ENCODE measurements at places on chromosomes 1 and 21.
A peak's percentile ranks its signal among the peaks of the same experiment; 100 is the strongest.

GRCh38 chr1:241968611-241969010 lies 11.0 kb downstream of the BECN2 start:
- DNase-seq: no peak

GRCh38 chr21:25939396-25939761 lies 204.6 kb downstream of the GABPA start:
- DNase-seq: no peak

- DNase-seq: no peak
These were observed 300 bp downstream of the USP24 start for GRCh38 chr1:55214934-55215193.

DNA sequence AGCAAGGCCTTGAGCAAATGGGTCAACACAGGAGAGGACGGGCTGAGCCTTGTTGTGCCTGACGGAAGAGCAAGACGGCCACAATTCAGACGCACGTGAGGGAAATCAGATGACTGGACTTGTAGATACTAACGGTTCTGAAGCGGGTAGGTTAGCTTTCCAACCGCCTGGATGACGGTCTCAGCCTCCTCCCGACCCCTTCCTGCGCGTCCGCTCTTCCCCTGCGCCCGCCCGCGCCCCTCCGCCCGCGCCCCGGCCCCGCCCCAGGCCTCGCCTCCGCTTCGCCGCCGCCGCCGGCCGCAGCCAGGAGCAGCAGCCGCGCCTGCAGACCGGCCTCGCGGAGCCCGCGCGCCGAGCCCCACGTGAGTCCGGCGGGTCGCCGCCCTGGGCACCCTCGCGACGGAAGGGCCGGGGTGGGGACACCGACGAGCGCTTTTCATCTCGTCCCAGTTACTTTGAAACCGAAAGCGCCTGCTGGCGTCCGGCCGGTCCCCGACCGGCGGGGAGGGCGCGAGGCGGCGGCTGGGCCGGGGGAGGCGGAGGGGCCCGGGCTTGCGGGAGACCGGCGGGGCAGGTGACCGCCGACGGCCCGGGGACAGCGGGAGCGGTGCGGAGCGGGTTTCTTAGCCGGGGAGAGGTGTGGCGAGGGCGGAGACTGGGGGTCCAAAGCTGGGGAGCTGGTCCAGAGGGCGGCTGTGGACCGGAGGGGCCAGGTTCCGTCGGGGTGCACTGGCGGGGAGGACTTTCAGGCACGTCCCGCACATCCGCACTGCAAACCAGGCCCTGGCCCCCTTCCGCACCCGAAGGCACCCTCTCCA lies at the start of gene TRAF5:
Gene TRAF5 (plus strand): TSS at position 306 of the 818 bp plus-strand sequence. CDS start 26,407 bp downstream, outside the sequence.
- peak; percentile 21 for DNase-seq

DNA sequence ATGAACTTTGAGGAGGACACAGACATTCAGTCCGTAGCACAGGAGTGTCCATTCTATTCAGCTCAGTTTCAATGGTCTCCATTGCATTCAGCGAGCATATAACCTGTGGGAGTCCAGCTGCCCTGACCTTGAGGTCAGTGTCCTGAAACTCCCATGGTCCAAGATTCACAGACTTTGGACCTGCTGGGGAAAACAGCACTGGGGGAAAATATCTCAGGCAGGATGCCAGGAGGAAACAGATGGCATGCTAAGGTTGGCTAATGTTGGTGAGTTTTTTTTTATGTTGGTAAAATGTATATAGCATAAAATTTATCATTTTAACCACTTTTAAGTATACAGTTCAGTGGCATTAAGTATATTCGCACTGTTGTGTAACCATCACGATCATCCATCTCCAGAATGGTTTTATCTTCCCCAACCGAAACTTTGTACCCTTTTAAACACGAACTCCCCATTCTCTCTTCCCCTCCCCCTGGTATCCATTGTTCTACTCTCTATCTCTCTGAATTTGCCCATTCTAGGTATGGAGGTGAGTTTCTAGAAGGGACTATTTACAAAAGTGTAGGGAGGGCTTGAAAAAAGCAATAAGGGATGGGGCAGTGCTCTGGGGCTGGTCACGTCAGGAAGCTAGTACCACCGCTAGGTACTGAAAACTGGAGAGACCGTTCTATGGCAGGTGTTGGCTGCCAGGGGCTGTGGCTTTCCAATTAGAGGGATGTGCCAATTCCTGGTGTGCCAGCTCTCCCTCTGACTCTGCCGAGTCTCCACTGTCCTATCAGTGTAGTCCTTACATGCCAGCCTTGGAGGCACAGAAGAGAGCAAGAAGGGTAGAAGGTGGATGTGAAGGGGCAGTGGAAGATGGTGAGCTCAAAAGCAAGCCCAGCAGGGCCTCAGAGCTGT lies 85.3 kb downstream of the FOXD2 start:
- DNase-seq: no peak

GRCh38 chr1:19878637-19878985 lies 3.6 kb upstream of the OTUD3 start:
- DNase-seq: no peak

GRCh38 chr1:71307451-71307850 lies 226.6 kb upstream of the ZRANB2 start:
- no peak for DNase-seq

GRCh38 chr1:239960366-239960765 lies 131.3 kb upstream of the FMN2 start:
- no peak for DNase-seq

DNA sequence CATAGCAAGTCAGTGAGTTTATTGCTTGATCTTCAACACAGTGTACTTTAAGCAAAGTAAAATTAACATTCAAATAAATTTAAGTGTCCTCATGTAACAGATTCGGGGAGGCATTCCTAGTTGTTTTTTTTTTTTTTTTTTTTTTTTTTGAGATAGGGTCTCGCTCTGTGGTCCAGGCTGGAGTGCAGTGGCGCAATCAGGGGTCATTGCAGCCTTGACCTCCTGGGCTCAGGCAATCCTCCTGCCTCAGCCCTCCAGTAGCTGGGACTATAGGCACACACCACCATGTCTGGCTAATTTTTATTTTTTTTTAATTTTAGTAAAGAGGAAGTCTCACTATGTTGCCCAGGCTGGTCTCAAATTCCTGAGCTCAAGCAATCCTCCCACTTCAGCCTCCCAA lies 22.8 kb downstream of the OSBPL9 start:
- DNase-seq: no peak

- DNase-seq: no peak
These were observed 190.0 kb downstream of the BRINP2 start for GRCh38 chr1:177360791-177361190.

DNA sequence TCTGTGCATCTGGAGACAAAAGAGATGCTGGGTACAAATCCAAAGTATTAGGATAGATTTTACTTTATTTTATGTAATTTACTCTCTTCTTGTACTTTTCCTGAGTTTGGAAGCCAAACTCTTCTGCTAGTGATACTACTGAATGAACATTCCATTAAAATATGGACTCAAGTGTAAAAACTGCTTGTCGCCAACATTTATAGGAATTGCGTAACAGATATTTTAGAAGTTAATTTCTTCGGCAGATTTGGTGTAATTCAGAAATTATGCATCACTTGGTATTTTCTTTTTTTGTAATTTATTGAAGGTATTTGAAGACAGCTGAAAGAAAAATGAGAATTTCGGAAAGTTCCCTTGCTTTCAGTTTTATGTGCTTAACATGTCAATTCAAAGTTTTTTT lies 137.0 kb downstream of the RABGAP1L start:
- no peak for DNase-seq

DNA sequence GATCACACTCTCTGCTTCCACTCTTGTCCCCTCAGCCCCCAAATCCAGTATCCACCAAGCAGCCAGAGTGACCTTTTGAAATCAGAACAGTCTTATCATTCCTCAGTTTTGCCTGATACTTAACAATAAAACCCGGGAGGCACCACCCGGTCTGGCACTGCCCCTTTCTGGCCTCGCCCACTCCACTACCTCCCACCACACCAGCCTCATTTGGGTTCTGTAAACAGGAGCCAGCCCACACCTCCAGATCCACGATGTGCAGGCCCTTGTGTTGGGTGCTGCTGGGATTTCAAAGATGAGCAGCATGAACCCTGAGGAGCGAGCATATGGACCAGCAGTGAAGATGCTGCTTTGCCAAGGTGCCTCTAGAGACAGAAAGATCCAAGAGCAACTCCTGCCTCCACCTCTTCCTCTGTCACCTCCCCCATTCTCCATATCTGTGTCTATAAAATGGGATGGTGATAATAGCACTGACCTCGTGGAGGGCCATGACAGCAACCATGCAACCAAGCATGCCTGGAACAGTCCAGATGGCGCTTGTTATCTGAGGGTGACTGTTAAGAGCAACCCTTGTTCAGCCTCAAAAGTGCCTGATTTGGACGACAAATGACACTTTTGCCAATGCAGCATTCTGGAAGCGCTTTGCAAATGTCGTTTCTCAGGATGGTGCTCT lies 136.0 kb downstream of the IGSF21 start:
- no peak for DNase-seq

GRCh38 chr1:32780628-32781234 lies 36.4 kb downstream of the YARS1 start:
- no peak for DNase-seq

GRCh38 chr1:6093611-6094010 lies 47.9 kb downstream of the KCNAB2 start:
- no peak for DNase-seq

DNA sequence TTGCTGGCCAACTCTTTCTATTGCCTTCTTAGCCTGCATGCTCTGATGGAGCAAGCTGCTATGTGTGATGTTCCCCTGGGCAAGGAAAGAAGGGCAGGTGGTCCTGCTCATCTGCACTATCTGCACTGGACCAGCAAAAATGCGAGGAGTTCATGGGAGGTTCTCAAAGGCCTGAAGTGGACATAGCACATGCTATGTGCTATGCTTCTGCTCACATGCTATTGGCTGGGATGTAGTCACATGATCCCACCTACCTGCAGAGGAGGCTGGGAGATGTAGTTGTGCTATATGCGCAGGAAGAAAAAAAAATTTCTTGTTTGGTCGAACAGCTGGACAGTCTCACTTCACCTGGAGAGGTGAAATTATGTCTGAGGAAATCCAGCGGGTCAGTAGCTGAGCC lies 587.7 kb downstream of the MATN1 start:
- DNase-seq: no peak

DNA sequence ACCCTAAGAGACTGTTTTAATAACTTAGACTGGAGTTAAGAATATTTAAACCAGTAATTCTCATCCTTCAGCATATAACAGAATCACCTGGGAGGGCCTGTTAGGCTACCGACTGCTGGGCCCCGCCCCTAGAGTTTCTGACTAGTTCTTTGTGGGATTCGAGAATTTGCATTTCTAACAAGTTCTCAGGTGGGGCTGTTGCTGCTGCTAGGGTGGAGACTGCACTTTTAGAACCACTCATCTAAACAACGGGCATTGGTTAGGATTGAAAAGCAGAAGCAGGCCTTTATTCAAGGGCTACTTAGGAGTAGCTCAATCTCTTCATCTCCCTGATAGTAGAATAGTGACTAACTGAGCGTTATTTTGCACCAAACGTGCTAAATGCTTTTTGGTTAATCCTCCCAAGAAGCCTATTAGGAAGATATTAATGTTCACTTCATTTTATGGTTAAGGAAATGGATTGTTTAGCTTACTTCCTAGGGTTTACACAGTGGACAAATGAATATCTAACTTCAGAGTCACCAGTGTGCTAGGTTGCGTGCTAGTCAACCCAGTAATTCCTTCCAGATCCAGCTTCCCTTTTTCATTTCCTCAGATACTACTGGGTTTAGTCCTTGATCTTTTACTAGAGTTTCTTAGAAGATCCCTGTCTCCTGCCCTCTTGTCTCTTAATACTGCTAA lies 31.1 kb upstream of the UAP1 start:
- no peak for DNase-seq

DNA sequence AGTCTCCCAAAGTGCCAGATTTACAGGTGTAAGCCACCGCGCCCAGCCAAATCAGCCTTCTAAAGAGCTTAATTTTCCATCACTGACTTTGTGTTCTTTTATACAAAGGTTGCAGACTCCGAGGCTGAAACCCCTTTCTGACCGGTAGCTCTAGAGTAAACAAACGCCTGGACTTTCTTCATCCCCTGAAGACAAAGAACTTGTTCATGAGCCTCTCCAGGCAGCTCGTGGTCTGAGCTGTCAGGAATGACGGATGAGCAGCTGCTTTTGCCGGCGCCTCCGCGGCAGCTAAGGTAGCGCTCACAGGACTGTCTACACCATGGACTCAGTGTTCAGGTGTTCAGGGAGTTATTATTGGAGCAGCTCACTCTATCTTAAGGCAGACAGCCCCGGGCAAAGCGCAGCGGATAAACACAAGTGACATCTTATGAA lies 128.5 kb upstream of the ERRFI1 start:
- no peak for DNase-seq
